ENCODE measurements at places on chromosomes 6 and 20.

- no peak for DNase-seq
Measured at GRCh38 chr6:31585491-31585890, 586 bp upstream of the LST1 start.

DNA sequence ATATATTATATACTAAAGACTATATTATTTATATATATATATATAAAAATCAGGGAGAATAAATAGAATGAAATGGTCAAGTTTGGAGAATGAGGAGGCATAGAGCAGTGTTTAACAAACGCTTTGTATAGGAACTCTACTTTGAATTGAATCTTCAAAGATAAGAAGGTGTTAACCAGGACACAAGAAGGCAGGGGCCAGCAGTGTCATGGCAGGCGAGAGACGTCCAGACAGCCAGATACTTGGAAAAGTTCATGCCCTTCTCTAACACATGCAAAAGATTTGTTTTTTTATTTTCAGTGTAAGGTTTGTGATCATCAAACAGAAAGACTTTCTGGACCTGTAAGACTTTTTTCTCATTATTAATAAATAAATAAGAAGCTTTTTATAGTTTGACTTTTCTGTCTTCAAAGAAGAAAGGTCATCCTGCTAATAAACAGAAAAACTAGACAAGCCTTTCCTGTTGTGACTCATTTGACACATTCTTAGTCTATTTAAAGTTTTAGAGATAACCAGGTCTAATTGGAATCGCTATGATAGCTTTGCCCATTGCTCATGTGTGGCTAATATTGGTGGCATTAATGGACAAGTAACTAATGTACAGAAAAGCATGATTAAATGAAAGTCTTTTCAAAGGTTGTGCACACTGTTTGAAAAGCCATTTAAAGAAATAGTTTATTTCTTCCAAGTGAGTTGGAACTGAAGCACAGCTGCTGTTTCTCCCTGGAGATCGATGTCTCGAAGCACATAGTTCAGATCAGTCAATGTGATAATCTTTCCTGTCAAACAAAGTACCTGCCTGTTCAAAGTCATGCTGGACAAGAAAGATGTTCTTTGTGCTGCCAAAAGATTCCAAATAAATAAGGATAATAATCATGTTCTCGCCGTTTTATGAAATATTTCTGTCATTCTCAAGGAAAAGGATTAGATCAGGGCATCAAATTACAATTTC lies 420.4 kb upstream of the OPRM1 start:
- no peak for DNase-seq

DNA sequence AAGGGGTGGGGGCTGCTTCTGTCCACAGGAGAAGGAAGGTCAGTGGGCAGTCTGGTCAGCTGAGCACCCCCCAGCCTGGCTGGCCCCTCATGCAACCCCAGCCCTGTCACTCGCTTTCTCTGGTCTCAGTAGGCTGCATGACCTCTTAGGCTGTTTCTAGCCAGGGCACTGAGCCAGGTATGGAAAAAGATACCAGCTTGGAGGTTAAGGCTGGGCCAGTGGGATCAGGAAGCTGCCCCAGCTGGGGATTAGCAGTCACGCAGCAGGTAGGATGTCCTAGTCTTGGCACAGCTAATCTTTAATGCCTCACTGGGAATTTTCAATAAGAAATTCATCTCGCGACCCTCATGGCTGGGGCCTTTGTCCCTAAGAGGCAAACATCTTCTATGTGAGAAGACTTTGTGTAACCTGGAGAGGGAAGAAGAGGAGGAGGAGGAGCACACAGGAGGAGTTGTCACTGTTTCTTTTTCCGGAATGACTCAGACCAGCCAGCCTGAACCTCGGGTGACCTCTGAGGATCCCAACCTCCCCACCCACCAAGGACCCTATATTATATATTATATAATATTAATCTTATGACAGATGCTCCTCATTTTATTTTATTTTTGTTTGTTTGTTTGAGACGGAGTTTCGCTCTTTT lies 2.4 kb upstream of the BPIFA2 start:
- no peak for DNase-seq

- DNase-seq = no peak
Measured at GRCh38 chr6:5081955-5082354, 3.2 kb upstream of the PPP1R3G start.

DNA sequence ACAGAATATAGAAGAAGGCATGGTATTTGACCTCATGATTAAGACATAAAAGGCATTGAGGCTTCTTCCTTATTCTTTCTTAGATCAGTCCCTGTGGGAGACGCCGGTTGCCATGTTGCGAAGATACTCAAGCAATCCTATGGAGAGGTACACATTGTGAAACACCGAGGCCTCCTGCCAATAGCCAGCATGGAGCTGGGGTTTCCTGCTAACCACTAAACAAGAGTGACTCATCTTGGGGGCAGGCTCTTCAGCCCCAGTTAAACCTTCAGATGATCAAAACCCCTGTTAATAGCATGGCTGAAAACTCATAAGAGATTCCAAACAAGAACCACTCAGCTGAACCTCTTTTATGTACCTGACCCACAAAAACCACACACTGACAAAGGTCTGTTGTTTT lies 478.8 kb downstream of the CD83 start:
- no peak for DNase-seq

DNA sequence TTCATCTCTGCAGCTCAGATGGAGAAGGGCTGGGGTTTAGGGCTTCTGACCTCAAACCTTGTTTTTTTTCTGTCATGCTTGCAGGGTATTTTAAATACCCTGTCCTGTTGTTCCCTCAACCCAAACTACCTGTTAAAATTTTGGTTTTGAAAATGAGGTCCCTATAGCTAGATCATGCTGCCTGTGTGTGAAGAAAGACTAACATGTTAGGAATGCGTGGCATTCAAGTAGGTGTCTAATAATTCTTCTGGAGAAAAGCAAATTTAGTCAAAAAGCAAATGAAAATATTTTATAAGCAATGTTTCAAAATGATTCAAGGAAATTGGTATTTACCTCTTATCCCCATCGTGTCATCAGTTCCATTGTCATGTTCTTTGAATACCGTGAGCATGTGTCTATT lies 77.2 kb upstream of the C20orf144 start:
- DNase-seq = no peak

- no peak for DNase-seq
Measured at GRCh38 chr20:60268491-60268890, 310.3 kb downstream of the CDH26 start.

- DNase-seq = no peak
Measured at GRCh38 chr20:53036992-53037391, 64.8 kb downstream of the TSHZ2 start.

DNA sequence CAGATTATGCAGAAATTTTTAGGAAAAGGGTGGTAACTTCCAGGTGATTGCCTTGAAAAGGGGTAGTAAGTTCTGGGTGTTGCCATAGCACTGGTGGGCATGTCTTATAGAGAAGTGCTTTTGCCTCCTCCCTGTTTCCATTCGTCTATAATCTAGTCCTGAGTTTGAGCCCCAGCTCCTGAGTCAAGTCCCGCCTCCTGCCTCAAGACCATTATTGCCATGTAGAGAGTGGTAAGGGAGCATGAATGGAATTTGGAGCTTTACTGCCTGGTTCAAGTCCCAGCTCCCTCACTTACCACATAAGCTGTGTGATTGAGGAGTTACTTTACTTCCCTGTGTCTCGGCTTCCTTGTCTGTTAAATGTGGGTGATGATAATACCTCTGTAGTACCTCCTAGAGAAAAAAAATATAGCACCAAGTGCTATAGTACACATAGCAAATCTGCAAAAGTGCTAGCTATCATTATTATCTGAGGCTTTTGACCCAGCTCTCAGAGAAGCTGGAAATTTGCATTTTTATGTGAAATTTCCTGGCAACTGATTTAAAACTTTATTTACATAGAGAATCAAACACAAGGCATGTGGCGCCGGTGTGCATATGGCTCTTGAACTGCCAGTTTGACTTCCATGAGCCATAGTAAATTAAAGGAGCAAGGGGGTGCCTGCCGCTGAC lies 36.0 kb downstream of the TGM6 start:
- no peak for DNase-seq

DNA sequence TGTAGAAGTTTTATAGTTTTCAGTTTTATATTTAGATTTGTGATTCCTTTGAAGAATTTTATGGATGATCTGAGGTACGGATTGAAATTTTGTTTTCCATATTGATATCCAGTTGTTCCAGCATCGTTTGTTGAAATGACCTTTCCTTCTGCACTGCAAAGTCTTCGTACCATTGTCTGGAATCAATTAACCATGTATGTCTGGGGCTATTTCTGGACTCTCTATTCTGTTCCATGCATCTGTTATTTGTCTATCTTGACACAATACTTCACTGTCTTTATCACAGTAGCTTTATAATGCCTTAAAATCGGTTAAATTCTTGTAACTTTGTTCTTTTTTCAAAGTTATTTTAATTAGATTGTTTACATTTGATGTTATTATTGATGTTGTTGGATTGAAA lies 154.9 kb downstream of the FARS2 start:
- DNase-seq = no peak

- peak; percentile 58 for DNase-seq
Measured at GRCh38 chr6:125001684-125002405, 39.6 kb downstream of the RNF217 start.

DNA sequence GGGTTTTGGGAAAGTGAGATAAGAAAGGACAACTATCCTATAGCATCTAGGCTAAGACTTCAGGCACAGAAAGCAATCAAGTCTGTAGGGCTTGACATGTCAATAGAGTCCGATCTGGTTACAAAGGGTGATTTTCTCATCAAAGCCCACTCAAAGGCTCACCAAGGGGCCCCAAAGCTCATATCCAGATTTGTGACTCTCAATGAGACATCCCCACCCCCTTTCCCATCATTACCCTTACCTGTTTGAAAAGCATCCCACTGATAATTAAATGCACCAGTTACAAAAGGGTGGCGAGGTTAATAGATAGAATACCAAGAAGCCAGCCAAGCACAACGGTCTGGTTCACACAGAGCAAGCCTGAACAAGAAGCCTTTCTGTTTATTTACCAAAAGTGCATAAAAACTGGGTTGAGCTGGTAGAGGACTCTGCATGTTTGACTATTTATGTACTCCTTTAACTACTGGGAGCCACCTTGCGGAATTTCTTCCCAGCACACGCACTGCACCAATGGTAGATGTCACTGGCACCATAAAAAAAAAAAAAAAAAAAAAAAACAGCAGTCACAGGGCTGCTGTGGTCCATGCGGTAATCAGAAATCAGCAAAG lies 6.1 kb downstream of the JAG1 start:
- DNase-seq = no peak

DNA sequence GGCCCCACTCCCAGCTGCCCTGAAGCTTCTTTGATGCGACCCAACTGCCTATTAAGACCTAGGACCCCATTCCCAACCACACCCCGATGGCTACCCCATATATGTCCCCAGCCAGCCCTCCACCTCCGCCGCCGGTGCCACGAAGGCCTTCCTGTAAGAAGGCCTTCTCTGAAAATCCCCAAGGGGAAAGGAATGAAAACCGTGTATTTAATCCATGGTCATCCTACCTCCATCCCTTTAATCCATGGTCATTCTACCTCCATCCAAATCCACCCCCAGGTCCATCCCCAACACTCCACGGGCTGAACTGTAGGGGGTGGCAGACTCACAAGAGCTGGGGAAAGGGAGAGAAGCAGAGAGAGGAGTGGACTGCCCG lies 545 bp upstream of the VSX1 start:
- no peak for DNase-seq

- no peak for DNase-seq
Measured at GRCh38 chr6:154234019-154234772, 122.4 kb downstream of the IPCEF1 start.

GRCh38 chr6:86712039-86712438 lies 225.3 kb upstream of the HTR1E start:
- DNase-seq = no peak

DNA sequence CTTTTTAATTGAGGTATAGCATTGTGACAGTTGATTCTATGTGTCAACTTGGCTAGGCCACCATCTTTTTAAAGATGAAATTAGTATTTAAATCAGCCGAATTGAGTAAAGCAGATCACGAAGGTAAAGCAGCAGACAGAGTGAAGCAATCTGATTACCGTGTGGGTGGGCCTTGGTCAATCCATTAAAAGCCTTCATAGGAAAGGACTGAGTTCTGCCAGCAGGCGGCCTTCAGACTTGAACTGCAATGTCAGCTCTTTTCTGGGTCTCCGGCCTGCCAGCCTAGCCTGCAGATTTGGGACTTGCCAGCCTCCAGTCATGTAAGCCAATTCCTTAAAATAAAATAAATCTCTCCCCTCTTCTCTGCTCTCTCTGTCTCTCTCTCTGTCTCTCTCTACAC lies 22.4 kb upstream of the TGM2 start:
- no peak for DNase-seq

- DNase-seq = peak; percentile 61
Measured at GRCh38 chr20:34637245-34638038, 39.5 kb downstream of the PIGU start.

DNA sequence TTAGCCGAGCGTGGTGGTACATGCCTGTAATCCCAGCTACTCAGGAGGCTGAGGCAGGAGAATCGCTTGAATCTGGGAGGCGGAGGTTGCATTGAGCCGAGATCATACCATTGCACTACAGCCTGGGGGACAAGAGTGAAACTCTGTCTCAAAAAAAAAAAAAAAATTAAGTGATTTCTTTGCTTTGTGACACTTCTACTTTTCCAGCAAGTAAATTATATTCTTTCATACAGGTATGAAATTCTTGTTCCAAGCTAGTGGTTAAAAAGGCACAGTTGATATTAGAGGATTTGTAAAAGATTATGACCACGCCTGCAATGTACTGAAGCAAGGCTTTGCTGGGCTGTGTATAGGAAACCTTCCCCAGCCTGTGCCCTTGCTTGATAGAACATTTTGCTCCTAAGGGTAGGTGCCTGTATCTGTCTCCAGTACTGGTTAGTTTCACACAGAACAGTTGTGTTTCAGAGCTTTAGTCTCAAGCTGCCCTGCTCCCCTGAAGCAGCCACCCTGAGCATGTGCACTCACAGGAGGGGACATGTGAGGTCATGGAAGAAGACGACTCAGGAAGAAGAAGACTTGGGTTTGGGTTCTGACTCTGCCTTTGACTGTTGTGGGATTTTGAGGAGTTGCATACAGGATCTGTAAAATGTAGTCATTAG lies 10.2 kb downstream of the PTPN1 start:
- no peak for DNase-seq

DNA sequence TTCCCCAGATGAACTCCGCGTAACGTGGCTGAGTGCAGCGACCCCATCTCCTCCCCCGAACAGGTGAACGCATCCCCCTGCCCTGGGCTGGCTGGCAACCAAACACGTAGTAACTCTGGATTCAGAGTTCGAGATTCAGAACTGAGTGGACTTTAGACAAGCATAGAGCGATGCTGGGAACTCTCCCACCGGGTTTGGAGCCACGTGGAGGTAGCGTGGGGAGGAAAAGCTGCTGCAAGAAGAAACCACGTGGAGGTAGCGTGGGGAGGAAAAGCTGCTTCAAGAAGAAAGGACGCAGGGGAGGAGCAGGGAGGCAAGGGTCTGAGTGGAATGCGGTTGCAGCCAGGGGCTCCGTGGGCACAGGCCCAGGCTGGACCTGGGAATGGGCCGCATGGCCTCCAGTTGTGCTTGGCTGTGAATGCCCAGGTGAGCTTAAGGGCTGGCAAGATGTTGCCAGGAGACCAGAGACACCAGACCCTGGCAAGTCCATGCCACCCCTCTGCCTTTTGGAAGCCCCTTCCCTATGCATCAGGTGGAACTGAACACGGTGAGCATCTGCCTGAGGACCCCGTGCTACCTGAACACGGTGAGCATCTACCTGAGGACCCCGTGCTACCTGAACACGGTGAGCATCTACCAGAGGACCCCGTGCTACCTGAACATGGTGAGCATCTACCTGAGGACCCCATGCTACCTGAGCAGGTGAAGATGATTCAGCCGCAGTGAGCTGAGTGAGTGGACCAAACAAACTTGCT lies 118.0 kb upstream of the FRMD1 start:
- DNase-seq = peak; percentile 27

- DNase-seq = no peak
Measured at GRCh38 chr20:50957276-50957675, 1.1 kb downstream of the DPM1 start.

GRCh38 chr6:5764401-5764955 lies 242.2 kb downstream of the NRN1 start:
- DNase-seq = no peak

Measured in SJSA1 (cell line).